Spleen (tissue), 13 donors: ENCODE measurements at places on chromosomes 16 and 17. TPM values are rescaled to one million over a fixed set of nuclear protein-coding genes. Genes with fewer than 3 reads are reported as not detected.
A peak's percentile ranks its signal among the peaks of the same experiment; 100 is the strongest.

The ZMYND15 gene
- polyA plus RNA-seq = 3.1 TPM

The ODAD4 gene
- polyA plus RNA-seq = 0.22 TPM

DNA sequence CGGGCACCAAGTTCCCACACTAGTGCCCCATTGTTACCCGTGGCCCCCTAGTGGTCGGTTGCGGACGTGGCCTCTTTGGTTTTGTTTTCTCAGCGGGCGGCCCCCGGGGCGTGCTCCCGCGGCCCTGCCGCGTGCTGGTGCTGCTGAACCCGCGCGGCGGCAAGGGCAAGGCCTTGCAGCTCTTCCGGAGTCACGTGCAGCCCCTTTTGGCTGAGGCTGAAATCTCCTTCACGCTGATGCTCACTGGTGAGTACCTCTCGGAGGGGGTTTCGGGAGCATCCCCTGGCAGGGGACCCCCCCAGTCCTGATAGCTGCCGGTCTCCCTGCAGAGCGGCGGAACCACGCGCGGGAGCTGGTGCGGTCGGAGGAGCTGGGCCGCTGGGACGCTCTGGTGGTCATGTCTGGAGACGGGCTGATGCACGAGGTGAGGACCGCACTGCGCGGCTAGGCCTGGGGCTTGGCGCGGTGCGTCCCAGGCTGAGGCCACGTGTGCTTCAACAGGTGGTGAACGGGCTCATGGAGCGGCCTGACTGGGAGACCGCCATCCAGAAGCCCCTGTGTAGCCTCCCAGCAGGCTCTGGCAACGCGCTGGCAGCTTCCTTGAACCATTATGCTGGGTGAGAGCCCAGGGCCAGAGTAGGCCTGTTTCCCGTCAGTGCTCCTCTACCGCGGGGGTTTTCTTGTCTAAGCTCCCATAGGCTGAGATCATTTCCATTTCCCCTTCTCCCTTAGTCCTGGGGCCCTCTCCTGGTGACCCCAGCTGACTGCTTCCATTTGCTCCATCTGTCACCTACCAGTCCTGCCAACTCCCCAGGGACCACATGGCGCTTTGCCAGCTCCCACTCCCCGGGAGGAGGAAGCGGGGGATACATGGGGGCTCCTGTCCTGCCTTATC is 1.7 kb downstream of the SPHK1 start:
- peak; percentile 95 for DNase-seq

The AATK gene
- polyA plus RNA-seq = 2.5 TPM

GRCh38 chr17:19470530-19471261 is 59.7 kb downstream of the RNF112 start:
- no peak for DNase-seq

DNA sequence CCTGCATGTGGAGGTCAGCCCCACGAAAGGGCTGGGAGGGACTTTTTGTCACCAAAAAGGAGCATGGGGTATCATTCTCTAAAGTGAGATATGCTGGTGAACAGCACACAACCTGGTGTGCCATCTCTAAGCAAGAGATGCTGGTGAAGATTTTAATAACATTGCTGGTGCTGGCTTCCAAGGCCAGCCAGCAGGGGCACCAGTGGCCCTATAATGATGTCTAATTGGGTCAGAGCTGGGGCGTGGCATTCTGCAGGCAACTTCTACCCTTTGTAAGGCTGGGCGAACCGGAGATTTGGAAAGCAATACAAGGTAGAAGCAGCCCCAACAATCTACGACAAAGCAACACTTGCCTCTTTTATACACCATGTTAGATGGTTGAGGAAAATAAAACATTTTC is 16.8 kb downstream of the SDR42E1 start:
- DNase-seq = no peak

- DNase-seq = no peak
Measured at GRCh38 chr16:54462151-54462651, 175.6 kb upstream of the IRX3 start.

- peak; percentile 76 for DNase-seq
Measured at GRCh38 chr17:64216338-64217248, 46.5 kb downstream of the TEX2 start.

The APRT gene
- polyA plus RNA-seq = 187 TPM

DNA sequence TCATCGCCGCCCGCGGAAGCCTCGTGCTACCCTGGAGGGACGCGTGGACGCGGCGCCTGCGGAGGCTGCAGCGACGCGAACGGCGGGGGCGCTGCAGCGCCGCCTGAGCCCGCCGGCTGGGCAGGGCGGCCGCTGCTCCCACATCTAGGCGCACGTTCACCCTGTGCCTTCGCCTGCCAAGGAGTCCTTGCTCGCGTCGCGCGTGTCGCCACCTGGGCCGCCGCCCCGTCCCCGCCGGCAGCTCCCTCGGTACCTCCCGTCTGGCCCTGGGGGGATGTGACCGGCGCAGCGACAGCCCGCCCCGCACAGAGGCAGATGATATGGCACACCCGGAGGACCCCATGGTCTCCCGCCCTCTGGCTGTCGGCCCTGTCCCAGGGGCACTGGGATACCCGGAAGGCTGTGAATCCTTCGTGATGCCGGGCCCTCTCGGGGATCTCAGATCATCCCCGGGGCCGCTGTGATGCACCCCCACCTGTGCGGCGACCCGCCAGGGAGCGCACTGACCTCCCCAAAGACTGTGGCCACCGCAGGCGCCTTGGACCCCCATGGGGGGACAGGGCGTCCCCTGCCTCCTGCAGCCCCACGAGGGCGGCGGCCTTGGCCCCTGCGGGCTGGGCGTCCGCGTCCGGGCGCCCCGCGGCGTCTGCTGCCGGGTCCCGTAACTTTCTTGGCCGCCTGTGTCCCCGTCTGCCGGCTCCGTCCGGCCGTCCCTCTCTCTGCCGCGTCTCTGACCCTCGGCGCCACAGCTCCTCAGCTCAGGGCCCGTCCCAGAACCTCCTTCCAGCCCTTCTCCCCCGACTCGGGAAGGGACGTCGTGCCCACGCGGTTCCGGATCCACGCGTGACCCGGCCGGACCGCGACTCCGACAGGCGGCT is 689 bp upstream of the TBC1D24 start:
- peak; percentile 90 for DNase-seq

DNA sequence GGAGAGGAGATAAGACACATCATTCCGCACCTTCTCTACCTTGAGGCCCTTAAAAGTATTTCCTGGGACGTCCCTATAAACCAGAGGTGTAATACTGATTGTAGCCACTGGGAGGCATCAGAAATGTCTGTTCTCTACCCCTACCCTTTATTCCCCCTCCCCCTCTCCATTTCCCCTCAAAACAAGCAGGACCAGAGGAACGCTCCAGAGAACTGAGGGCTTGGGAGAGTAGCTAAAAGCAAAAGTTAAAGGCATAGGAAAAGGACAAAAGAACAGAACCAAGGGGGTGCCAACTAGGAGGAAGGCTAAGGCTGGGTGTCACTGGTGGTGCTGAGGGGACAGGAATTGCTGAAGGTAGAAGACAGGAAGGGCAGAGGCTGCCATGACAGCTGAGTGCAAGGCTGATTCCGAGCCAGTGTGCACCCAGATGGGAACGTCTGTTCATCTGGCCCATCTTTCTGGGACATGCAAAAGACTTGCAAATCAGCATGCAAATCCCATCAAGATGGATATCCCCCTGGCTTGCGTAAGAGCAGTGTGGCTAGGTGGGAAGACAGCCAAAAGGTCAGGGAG is 6.7 kb downstream of the CAMTA2 start:
- no peak for DNase-seq

- DNase-seq = no peak
Measured at GRCh38 chr17:731644-732066, 741 bp upstream of the TLCD3A start.

DNA sequence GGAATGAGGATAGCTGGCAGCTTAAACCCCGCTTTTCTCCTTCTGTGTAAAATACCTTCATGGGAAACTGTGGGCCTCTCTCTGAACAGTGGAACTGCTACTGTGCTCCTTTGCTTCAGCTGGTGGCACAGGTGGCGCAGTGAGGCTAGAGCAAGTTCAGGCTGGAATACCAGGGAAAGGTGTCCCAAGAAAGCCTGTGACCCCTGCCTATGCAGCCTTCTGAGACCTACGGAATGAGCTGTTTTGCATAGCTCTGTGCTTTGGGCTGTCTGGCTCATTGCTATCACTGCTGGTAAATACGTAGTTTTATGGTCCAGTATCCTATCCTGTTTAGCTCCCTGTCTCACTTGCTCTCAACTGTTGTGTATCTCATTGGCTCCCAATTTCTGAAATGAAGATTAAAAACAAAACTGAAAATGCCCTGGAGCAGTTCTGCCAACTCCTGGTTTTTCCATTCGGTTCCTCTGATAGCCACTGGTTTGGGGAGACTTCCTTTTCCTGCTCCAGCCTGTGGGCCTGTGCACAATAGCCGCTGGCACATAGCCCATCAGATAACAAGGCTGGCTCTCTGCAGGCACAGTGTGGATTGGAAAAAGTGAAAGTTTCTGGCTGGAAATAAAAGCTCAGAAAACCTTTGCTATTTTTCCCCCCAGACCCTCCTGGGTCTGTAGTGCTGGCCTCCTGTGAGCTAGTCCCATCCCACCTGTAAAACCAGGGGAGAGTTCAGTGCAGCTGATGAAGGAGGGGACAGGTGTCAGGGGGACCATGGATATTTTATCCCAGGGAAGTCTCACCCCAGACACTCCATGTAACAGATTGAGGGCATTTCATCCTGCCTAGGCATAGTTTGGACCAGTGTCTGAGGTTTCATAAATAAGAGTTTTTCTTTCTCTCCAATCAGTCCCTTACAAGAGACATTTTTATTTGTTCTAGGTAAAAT is 24.0 kb downstream of the LIMD2 start:
- DNase-seq = no peak

- no peak for DNase-seq
Measured at GRCh38 chr17:5678171-5678570, 93.9 kb upstream of the NLRP1 start.

The TBC1D3E gene
- not detected for polyA plus RNA-seq

The NECAB2 gene
- polyA plus RNA-seq = 0.20 TPM

- no peak for DNase-seq
Measured at GRCh38 chr16:67114793-67115192, 5.1 kb downstream of the PHAF1 start.

- no peak for DNase-seq
Measured at GRCh38 chr16:48113001-48113400, 42.8 kb downstream of the ABCC12 start.

The HCRT gene
- not detected for polyA plus RNA-seq

GRCh38 chr16:4179020-4179419 is 62.8 kb upstream of the ADCY9 start:
- no peak for DNase-seq

GRCh38 chr16:83701494-83701893 is 106.3 kb upstream of the HSBP1 start:
- DNase-seq = no peak

The SUZ12 gene
- 14.9 TPM for polyA plus RNA-seq

The MYH1 gene
- polyA plus RNA-seq = 0.06 TPM

The HOXB1 gene
- polyA plus RNA-seq = not detected

DNA sequence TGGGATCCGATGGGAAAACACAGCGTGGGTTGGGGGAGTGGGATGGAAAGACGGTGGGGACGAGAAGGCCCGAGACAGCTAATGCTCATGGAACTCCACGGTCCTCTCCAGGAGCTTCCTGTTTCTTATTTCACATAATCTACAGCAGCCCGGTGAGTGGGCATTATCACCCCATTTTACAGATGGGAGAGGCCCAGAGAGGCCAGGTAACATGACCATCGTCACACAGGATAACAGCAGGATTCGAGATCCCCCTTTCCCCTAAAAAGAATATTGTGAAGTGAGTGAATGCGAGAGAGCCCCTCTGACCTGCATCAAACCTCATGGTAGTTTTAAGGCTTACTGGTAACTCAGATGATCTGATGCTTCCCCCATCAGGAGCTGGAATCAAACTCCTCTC is 12.0 kb downstream of the CIBAR2 start:
- DNase-seq = no peak

GRCh38 chr17:75914643-75915267 is 10.1 kb upstream of the MRPL38 start:
- DNase-seq = no peak

GRCh38 chr17:79945591-79946255 is 89.9 kb downstream of the TBC1D16 start:
- DNase-seq = no peak

DNA sequence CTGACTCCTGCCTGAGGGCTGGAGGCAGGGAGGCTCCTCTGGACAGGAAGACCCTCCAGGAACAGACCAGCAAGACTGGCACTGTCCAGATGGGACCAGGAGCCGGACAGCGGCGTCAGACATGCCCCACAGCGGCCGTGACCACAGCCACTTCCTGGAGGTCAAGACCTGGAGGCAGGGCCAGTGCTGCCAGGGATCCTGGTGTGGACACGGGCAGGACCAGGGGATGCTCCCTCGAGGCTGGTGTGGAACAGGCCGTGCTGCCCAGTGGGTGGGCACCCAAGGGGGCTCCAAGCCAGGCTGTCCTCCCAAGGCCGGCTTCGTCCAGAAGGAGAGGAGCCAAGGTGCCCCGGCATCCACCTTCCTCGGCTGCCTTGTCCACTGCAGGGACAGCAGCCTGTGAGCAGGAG is 4.5 kb upstream of the CCDC57 start:
- DNase-seq = peak; percentile 93

The KRTAP4-7 gene
- polyA plus RNA-seq = not detected

- no peak for DNase-seq
Measured at GRCh38 chr17:33164169-33164881, 128.8 kb downstream of the ASIC2 start.

GRCh38 chr17:4358154-4358553 is 8.3 kb downstream of the UBE2G1 start:
- no peak for DNase-seq

DNA sequence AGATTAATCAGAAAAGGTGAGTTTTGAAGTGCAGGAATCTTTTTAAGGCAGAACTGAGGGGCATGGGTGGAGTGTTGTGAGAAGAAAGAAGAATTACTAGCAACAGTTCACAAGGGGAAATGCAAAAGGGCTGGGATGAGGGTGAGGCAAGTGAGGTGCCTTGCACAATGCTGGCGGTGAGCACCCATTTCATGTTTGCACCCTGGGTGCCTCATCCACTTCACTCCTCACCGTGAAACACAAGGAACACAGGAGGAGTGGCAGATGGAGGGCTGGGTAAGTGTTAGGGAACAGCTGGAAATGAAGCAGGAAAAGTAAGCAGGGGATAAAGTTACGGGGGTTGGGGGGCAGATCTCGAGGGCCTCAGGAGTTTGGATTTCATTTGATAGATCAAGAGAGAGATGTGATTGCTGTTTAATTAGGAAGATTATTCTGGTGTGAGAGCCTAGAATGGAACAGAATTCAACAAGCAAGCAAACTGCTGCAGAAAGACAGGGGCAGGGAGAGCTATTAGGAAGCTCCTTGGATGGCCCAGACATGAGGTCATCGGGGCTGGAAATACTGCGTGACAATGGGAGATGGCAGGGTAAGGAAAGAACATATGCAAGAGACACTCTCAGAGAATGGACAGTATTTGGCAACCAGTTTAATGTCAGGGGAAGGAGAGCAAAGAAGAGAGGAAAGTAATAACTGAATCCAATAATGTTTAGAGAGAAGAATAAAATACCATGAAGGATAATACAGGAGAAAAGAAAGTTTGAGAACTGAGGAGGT is 8.3 kb upstream of the HEATR6 start:
- DNase-seq = no peak
